ENCODE measurements at places on chromosomes 3 and 15.

DNA sequence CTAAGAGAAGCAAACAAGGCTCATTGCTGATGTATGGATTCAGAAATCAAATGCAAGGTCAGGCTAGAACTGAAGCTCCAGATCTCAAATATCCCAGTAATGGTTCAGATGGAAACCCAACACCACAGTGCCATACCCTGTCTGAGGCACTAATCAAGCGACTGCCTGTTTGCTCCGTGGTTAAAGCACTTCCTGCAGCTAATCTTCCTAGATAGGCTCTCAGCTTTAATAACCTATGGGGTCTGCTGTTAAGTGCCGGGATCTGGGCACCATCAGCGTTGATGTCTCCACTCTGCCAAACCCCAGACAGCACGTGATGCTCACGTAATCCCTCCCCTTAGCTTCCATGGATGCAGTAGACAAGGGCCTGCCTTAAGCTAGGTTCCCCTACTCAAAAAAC lies 262.6 kb downstream of the MECOM start:
- DNase-seq = no peak

GRCh38 chr3:169822983-169823382 lies 10.3 kb upstream of the LRRC34 start:
- DNase-seq = no peak

DNA sequence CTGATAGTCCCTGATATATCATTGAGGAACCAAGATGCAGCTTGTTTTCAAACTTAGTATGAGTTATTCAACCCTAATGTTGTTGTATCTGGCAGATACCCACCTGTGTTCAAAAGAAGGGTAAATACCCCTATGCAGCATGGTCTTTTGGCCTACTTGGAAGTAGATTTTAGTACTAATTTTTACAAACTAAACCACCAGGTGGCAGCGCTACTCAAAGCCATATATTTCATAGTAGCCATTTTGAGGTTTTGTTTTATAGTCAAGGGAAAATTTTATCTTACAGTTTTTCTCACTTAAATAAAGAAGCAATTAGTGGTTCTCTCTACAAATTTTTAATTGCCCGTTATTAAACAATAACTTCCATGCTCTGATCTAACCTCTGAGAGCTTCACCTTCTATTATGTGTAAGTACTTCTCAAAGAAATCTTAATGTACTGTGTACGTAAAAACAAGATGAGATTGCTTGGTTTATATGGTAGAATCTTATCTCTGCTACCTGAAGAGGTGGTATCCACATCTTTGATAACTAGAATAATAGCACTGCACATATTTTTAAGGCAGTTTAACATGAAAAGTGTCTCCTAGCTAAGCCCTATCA lies 31.5 kb upstream of the MLF1 start:
- DNase-seq = peak; percentile 18

DNA sequence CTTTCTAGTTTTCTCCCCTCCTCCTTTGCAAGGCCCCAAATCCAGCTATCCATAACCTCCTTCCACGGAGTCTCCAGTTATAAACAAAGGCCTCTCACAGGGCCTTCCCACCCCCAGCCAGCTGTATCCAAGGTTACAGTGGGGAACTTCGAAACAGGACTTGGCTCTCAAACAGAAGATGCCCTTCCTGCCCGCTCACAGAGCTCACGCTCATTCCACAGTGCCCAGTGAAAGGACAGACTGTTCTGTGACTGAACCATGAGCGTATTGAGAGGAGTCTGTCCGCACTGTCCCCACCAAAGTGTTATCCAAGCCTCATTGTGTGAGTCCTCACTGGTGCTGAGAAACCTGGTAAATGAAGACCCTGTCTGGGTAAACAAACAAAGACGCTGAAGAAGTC lies 35.4 kb downstream of the ARHGAP31 start:
- no peak for DNase-seq

- no peak for DNase-seq
Measured at GRCh38 chr3:126826693-126827092, 122.7 kb downstream of the CHCHD6 start.

DNA sequence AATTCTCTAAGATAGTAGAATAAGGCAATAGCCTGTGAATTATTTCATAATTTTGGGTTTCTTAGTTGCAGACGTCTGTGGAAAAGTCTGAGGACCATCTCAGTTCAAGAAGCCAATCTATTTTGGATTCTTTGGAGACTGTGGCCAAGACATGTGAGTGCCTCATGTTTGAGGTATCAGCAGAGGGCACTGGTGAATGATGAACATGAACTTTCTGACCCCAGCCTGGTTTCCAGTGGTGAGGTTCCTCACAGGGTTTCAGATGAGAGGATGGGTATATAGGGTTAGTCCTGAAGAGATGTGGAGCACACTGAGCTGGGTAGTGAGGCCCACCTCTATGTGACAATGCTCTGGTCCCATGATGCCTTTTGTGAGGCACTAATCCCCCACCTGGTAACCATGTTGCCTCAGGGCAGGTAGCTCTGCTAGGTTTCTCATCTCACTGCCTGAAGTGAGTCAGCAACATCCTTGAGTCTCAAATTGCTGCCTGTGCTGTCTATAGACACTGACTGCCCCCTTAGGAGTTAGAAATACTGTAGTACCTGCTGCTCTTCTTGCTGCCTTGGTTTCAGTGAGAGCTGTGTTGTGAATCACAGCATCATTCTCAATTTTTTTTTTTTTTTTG lies 32.3 kb downstream of the C3orf62 start:
- DNase-seq = no peak

GRCh38 chr15:50210462-50211157 lies 28.6 kb downstream of the SLC27A2 start:
- DNase-seq = no peak

GRCh38 chr3:46946416-46946815 lies 30.1 kb downstream of the CCDC12 start:
- DNase-seq = no peak

DNA sequence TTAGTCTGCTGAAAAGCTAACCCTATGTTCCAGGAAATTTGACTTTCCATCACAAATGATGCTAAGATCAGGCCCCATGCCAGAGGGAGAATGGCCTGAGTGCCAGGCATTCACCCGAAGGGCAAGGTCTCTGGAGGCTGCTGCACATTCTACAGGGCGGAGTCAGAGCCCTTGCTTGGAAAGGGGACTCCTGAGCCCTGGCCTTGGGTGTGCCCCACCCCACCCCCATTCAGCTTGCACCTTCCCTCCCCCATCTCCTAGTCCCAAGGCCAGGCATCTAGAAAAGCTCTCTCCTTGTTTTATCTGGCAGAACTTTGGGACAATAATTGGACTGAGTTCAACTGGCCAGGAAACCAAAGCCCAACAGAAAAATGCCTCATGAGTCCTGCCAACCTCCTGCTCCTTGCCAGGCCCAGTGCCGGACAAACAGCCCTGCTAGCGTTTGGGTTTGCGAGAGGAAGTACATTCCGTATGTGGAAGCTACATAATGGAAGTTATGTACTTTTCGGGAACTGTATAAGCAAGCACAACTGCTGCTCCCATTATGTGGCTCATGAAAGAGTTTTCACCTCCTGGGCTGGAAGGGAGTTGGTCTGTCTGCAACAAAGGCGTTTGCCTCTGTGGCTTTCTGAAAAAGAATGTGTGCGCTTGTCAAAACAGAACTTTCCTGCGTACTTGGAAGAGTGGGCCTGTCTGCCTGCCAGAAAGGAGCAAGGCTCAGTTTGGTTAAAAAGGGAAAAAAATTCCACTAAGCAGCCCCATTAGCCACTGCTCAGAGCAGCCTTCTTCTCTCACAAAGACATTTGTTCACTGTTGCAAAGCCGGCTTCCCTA lies 321.5 kb upstream of the CTNNB1 start:
- no peak for DNase-seq

- DNase-seq = no peak
Measured at GRCh38 chr3:99330924-99331532, 307.4 kb upstream of the COL8A1 start.

DNA sequence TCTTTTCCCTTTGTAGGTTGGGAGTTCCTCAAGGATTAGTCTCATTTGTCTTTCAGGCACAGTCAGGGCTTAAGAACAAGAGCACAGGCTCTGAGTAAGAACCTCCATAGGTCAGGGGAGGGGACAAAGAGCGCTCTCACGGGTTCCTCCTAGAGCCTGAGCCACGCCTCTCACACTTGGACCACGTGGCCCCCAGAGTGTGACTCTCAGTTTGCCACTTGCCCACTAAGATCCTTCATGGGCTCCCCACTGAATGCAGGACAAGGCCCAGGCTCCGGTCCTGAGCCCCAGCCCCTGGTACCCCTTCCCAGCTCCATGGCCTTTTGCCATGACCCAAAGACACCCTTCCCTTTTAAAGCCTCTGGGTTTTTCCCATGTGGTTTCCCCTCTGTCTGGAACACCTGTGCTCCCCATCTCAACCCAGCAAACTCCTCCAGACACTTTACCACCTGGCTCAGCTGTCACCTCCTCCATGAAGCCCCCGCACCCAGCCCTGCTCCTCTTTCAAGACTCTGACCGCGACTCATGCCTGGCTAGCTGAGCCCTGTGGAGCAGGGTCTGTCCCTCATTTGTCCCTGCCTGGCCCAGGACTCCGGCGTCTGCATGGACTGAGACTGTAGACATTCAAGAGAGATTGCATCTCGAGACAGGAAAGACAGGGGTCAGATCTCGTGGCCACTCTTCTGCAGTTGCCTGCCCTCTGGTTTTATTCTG lies 32.7 kb downstream of the IQSEC1 start:
- no peak for DNase-seq

DNA sequence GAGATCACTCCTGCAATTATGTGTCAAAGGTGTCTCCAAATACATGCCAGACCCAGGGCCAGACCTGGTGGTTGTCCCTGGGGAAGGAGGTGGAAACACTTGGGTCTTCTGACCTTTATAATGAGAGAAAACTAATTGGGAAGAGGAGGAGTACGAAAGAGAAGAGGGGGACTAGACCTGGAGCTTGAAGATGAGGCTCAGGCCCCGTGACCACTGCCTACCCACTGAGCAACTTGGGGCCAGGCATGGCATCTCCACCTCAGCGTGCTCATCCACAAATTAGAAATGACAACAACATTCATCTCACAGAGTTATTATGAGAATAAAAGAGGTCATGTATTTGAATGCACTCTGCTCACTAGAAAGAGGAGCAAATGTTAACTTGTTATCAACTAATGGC lies 19.4 kb upstream of the SPTBN5 start:
- no peak for DNase-seq

DNA sequence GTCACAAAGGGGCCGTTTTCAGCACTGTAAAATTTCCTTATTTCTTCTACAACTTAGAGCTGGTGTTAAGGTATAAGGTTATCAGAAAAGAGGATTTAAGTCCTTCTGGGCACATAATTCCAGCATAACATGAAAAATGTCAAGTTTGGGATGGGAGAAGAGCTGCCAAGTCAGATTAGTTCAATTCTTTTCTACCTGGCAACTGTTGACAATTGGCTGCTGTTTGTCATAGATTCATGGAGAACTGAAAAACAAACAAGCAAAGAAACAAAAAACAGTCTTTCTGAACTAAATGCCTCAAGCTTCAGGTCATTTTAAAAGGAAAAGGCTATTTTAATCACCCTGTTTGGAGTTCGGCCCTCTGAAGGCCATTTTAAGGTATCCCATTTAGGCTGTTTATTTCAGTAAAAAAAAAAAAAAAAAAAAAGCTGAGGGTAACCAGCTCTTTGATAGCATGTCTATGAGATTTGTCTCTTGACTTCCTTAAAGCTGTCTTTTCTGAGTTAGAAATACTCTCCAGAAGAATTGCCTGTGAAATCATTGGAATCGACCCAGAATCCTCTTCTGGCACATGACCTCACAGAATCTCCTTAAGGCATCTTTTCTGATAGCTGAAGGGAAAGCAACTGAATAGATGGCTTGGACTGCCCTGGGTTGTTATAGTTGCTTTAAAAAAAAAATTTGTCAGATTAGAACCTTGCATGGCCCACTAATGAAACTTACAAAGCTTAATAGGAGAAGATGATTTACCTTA lies 173.3 kb downstream of the SEMA6D start:
- DNase-seq = no peak

- DNase-seq = no peak
Measured at GRCh38 chr3:133535971-133536881, 37.3 kb upstream of the CDV3 start.

DNA sequence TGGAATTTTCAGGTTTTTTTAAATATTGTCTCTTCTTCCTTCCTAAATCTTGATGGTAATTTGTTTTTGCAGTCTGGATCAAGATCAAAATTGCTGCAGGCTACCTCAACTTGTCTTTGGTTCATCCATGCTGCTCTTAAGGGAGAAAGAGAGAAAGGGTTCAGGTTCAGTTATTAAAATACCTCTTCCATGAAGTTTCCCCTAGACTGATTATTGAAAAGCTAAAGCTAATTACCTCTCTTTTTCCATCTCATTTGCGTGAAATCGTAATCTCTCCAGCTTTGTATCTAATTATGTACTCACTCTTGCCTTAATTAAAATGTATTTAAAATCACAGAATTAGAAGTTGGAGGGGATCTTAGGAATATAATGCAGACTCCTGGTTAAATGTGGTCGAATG lies 52.7 kb downstream of the SLC28A2 start:
- DNase-seq = no peak

- no peak for DNase-seq
Measured at GRCh38 chr3:13457593-13457992, 22.5 kb upstream of the HDAC11 start.

Measured in Panc1 (cell line).